ENCODE measurements at places on chromosomes 13 and 19.
A peak's percentile ranks its signal among the peaks of the same experiment; 100 is the strongest.

DNA sequence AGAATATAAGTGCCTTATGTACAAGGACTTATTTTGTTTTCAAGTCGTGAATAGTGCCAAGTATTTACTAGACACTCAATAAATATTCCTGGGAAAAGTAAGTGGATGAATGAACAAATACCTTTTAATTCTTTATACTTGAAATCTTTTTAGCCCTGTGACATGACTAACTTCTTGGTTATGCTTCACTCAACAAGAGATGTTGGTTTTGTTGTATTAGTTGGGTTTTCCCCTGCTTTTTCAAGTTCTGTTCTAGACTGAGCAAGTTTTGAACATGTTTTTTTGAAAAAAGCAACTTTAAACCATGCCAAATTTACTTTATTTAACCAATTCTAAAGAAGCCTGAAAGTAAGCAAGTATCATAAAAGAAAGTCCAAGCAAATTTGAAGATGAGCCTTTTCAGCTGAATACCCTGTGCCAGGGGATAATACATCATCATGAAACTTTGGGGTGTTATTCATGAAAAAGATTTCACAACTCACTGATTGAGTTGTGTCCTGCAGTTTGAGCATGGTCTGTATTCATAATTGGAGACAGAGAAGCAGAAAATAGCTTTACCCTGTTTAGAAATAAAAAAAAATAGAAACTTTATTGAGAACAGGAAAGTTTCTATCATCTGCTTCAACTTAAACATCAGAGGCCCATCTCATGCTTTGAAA is 11.1 kb downstream of the LMO7 start:
- DNase-seq = peak; percentile 68

- DNase-seq = no peak
Observed at GRCh38 chr19:4719499-4719866, 4.2 kb downstream of the DPP9 start.

DNA sequence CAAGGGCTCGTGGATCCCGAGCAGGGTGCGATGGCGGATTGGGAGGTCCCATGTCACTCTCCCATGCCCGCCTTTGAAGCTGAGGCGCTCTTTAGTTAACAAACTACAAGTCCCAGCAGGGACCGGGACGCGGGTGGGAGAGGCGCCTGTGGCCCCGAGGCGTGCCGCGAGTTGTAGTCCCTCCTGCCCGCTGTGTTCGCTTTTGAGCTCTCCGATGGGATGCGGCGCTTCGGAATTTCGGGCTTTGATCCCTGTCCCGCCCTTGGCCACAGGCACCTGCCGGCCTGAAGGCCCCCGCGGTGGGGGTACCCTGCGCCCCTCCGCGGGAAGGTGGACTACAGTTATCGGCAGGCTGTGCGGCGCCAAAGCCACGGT is 11.0 kb downstream of the CYTH2 start:
- peak; percentile 87 for DNase-seq

- DNase-seq = peak; percentile 44
Observed at GRCh38 chr19:44303976-44304568, 753 bp downstream of the ZNF235 start.

DNA sequence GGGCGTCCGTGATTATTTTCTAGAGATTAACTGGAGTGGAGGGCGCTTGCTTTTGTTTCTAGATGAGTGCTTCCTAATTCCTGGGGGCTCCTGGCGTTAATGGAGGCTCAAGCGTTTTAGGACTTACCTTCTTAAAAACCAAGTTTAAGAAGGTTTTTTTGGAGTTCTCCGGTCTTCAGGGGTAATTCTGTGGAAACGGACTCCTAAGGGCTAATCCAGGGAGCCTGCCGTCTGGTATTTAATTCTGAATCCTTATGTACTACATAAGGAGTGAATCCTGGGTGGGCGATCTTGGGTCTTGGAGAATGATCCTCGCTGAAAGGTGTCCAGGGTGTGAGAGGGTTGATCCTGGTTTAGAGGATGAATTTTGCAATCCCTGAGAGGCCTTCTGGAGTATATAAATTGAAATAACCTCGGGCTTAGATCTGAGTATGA is 357 bp downstream of the RPS11 start:
- DNase-seq = no peak

- no peak for DNase-seq
Observed at GRCh38 chr19:1379126-1379905, 4.4 kb upstream of the NDUFS7 start.

DNA sequence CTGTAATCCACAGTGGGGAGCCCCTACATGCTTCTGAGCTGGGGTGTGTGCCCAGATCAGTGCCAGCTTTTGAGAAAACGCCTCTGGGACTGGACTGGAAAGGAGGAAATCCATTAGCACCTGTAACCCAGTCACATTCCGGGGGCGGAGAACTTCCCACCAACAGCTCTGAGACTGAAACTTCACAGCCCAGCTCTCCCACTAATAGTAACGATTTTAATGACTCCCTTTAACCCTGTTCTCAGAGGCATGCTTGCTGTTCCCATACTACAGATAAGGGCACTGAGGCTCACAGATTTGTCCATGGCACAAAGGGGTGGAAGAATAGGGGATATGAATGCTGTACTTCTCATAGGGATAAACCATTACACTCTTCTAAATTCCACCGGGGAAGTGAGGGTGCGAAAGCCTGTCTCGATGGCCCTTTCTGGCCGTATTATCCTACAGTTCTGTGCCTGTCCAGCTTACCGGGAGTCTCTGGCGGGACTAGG is 851 bp downstream of the FBXO46 start:
- DNase-seq = peak; percentile 50

- DNase-seq = no peak
Observed at GRCh38 chr13:104750377-104750776, 1684.2 kb upstream of the SLC10A2 start.

- DNase-seq = peak; percentile 91
Observed at GRCh38 chr13:113364311-113364889, 470 bp upstream of the GRTP1 start.

GRCh38 chr13:71583581-71583980 is 283.4 kb downstream of the DACH1 start:
- no peak for DNase-seq

DNA sequence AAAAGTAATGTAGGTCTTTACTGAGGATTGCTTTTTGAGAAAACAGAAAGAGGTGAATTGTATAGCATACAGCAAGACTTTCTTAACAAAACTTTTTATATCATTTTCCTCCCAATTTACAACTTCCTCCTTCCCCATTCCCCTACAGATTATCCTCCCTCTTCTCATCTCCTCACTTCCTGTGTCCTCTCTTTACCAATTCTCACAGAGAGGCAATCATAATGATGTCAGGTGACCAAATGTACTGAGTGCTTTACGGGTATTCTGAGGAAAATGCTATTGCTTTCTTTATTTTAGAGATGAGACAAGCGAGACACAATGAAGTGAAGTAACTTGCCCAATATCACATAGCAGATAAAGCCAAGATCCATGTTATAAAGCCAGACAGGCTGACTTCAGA is 1.7 kb upstream of the MTMR6 start:
- DNase-seq = no peak

DNA sequence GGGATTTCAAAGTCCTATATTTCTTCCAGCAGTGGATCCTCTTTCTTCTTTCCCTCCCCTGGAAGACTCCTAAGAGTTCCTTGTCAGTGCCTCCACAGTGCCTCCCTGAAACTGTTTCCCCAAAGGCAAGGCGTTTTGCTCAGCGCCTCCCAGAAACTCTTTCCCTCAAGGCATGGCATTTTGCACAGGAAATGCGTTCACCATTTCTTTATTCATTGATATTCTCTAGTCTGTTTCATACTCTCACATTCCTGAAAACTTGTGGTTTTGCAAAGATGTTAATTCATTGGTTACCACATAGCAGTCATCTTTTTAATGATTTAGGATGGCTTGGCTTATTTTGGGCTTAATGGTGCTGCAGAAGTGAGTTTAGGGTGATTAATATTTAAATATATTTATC is 177.3 kb upstream of the SLC10A2 start:
- no peak for DNase-seq

DNA sequence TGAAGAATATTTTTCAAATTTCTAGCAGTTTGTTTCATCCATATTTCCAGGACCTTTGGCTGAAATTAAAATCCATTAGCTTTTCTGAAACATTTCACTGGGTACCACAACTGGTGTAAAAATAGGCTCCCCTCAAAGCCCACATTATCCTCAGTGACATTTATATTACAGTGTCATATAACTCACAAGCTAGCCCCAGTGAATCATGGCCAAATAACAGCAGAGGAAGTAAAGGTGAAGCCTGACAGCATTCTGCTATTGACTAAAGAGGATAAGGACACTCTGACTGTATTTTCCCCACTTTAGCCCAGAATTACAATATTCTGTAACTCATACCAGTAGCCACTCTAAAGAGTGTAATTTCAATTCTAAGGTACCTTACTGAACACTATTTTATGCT is 21.9 kb downstream of the KCTD12 start:
- no peak for DNase-seq
